ENCODE measurements at places on chromosomes 5 and 9. TPM values are rescaled to one million over a fixed set of nuclear protein-coding genes. Genes with fewer than 3 reads are reported as not detected.

- H3K27ac ChIP-seq: no peak overlapping the region
- DNase-seq: no peak
- no peaks in the 10 kb centered on the region for H3K36me3 ChIP-seq
- H3K4me3 ChIP-seq: no peak overlapping the region
- no peaks in the 10 kb centered on the region for H3K4me1 ChIP-seq
Observed at GRCh38 chr9:96435345-96435744, 14.6 kb upstream of the HABP4 start.

DNA sequence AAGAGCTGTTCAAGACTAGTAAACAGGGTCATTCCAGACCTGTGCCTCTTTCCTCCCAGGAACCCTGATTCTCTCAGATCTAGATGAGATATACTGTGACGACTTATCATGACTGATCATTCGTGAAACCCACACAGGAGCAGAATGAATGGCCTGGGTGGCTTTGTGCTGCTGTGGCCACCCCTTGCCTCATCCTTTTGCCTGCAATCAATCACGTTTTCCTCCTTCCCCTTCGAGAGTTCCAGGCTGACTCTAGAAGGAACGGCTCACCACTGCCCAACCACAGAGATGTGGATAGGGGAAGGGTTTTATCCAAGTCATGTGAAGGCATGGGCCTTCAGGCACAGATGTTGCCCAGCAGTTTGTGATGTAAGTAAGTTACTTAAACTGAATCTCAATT lies 5.8 kb downstream of the ANXA6 start:
- H3K27me3 ChIP-seq: no peaks in the 10 kb centered on the region
- DNase-seq: no peak
- H3K36me3 ChIP-seq: peaks cover 66% of the 10 kb centered on the region
- H3K4me1 ChIP-seq: peaks cover 38% of the 10 kb centered on the region
- H3K4me3 ChIP-seq: no peak overlapping the region

- H3K4me1 ChIP-seq: no peaks in the 10 kb centered on the region
- no peak for DNase-seq
- H3K36me3 ChIP-seq: no peaks in the 10 kb centered on the region
Observed at GRCh38 chr5:13186177-13186576, 758.3 kb downstream of the DNAH5 start.

DNA sequence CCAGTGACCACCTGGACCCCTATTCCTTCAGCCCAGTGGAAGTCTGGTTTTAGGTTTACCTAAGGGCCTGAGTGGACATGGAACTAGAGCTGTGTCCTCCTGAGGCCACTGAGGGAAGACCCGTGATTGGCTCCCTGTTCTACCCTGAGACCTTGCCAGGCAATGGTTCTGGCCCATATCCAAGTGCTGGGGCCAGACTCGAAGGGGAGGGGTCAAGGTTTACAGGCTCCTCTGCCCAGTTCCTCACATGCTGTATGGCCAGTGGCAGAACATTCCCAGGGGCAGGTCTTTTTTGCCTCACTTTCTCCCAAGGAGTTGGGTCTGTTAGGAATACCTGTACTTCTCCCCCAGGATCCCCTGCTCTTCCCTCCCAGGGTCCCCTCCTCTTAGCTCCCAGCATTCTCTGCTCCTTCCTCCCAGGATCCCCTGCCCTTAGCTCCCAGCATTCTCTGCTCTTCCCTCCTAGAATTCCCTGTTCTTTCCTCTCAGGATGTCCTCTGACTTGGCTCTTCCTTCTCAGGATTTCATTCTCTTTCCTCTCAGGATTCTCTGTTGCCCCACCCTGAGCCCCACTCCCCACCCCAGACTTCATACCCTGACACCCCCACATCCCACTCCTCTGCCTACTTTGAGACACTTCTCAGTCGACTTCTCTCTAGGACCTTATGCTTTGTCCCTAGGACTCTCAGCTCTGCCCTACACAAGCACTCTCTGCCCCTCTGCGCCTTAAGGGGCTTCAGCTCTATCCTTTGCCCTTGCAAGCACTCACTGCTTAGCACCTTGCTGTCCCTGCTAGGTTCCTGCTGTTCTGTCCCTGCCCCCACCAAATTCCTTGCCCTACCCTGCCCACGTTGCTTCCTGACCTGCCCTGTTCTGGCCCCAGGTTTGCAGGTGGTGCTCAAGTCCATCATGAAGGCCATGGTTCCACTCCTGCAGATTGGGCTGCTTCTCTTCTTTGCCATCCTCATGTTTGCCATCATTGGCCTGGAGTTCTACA lies 36.5 kb downstream of the CACNA1B start:
- H3K27me3 ChIP-seq: no peaks in the 10 kb centered on the region
- DNase-seq: no peak
- no peaks in the 10 kb centered on the region for H3K4me1 ChIP-seq
- no peaks in the 10 kb centered on the region for H3K36me3 ChIP-seq
- no peak overlapping the region for H3K27ac ChIP-seq

PCDHA13 gene
- 1.2 TPM for total RNA-seq

DNA sequence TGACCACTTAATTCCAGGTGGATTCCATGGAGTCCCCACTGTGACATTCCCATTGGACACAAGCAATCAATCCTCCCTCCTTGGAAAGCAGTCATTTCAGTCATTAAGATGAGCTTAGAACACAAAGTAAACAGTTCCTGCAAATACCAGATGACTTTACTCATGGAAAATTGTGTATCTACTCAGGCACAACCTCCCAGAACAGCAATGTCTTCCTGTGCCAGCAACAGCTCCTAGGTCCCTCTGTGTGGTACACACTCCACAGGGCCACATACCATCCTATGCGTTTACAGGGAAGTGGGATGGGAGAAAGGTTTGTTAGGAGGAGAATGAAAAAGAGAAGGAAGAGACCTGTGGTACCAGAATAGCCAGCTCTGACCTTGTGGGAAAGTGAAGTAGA lies 53.7 kb downstream of the MTMR12 start:
- no peak overlapping the region for H3K27ac ChIP-seq
- H3K36me3 ChIP-seq: peaks cover 75% of the 10 kb centered on the region
- H3K27me3 ChIP-seq: no peaks in the 10 kb centered on the region
- H3K4me3 ChIP-seq: no peak overlapping the region
- DNase-seq: no peak
- H3K4me1 ChIP-seq: no peaks in the 10 kb centered on the region

DNA sequence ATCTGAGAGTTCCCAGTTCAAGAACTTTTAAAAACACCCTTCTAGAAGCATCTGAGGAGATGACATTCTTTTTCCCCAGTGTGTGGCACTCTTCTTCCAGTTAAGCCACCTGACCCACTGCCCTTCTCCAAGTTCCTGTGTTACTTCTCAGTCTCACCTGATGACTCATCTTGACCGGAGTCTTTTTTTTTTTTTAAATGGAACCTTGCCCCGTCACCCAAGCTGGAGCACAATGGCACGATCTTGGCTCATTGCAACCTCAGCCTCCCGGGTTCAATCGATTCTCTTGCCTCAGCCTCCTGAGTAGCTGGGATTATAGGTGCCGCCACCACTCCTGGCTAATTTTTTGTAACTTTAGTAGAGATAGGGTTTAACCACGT lies 224.1 kb upstream of the DAB2 start:
- no peak overlapping the region for H3K4me3 ChIP-seq
- DNase-seq: peak; percentile 49
- no peaks in the 10 kb centered on the region for H3K27me3 ChIP-seq
- H3K36me3 ChIP-seq: no peaks in the 10 kb centered on the region
- no peaks in the 10 kb centered on the region for H3K4me1 ChIP-seq
- no peak overlapping the region for H3K27ac ChIP-seq

FOXD4L6 gene
- not detected for total RNA-seq

GRCh38 chr5:429453-430188 lies 13.4 kb upstream of the EXOC3 start:
- DNase-seq: no peak
- H3K4me1 ChIP-seq: no peaks in the 10 kb centered on the region
- H3K4me3 ChIP-seq: no peak overlapping the region
- H3K27ac ChIP-seq: no peak overlapping the region
- no peaks in the 10 kb centered on the region for H3K36me3 ChIP-seq

DNA sequence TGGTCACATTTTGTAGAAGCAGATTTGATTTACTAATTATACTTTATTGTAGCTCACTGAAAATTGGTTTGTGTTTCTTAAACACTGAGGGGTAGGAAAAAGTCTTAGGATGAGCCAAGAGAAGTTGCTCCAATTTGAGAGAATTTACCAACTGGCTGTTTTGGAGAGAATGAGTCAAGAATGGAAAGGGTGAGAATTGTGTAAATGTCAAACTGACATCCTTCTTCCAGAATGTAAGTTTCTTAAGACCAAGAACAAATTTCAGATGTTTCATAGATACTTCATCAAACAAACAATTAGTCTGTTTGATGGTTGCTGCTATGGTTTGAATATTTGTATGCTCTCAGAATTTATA lies 106.2 kb upstream of the TXNDC8 start:
- DNase-seq: no peak
- peaks cover 41% of the 10 kb centered on the region for H3K27me3 ChIP-seq
- no peak overlapping the region for H3K27ac ChIP-seq
- H3K36me3 ChIP-seq: no peaks in the 10 kb centered on the region
- no peaks in the 10 kb centered on the region for H3K4me1 ChIP-seq
- H3K4me3 ChIP-seq: no peak overlapping the region

CORO2A gene
- 23.4 TPM for total RNA-seq

SKIC3 gene
- total RNA-seq: 84.9 TPM

- no peak overlapping the region for H3K4me3 ChIP-seq
- H3K27me3 ChIP-seq: peaks cover 13% of the 10 kb centered on the region
- DNase-seq: no peak
- no peaks in the 10 kb centered on the region for H3K36me3 ChIP-seq
Observed at GRCh38 chr5:88713818-88714217, 169.2 kb downstream of the MEF2C start.

GFI1B gene
- 0.67 TPM for total RNA-seq

Measured in endodermal cell (in vitro differentiated cells).